Esophagus squamous epithelium (tissue), 5 donors: ENCODE measurements at places on chromosomes 7 and 10.

GRCh38 chr7:127751062-127751461 lies 99.1 kb downstream of the SND1 start:
- no peak for DNase-seq

- DNase-seq = no peak
Measured at GRCh38 chr10:3528271-3528670, 256.7 kb downstream of the KLF6 start.

GRCh38 chr10:31962826-31963588 lies 34.4 kb upstream of the ARHGAP12 start:
- no peak for DNase-seq

DNA sequence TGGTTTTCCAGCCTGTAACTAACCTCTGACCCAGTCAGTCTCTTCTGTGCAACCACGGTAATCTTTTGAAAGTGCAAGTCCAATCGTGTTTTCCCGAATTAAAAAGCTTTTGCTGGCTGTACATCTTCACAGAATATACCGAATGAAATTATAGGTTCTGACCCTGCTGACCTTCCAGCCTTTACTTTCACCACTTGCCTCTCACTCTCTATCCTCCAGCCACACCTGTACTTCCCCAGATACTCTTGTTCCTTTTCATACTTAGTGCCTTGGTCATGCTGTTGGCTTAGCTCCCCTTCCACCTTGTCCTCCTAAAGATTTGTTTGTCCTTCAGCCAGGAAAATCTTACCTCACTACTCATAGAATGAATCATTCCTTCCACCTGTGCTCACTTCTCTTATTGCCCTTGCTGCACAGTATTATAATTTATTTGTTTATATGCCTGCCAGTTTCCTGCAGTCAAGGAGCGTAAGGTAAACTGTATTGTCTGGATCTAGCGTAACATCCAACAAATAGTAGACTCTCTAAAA lies 2.3 kb upstream of the PNPLA8 start:
- no peak for DNase-seq

GRCh38 chr7:115217373-115217772 lies 295.5 kb downstream of the MDFIC start:
- DNase-seq = no peak

GRCh38 chr10:3442451-3442990 lies 269.9 kb upstream of the PITRM1 start:
- DNase-seq = no peak

GRCh38 chr10:133135116-133135465 lies 24.9 kb upstream of the KNDC1 start:
- DNase-seq = no peak
